NCI-H446 (cell line): ENCODE measurements at places on chromosomes 4 and X.

DNA sequence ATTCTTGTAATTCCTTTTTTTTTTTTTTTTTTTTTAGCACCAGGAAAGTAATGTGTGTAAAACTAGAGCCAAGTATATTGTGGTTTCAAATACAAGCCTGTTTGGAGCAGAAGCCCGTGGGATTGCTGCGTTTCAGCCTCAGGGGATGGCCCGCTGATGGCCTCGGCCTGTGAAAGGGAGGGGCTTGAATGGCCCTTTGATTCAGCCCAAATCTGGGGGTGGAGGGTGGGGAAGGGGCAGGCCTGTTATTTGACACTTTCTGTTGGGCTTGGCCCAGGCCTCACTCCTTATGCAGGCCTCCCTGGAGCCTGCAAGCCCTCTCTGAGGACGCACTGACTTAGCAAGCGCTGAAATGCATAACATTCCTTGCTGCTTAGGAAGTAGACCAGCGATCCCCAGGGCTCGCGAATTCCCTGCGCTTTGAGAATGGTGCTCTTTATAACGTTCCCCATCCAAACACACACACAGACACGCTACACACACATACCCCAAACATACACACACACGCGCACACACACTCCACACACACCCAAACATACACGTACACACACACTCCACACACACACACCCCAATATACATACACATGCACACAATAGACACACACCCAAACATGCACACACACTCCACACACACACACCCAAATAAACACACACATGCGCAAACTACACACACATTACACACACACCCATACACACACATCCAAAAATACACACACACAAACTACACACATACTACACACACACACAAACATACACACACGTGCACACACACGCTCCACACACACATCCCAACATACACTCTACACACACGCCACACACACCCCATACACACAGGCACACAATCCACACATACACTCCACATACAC, 29.6 kb downstream of the TLR10 start:
- no peak for DNase-seq

DNA sequence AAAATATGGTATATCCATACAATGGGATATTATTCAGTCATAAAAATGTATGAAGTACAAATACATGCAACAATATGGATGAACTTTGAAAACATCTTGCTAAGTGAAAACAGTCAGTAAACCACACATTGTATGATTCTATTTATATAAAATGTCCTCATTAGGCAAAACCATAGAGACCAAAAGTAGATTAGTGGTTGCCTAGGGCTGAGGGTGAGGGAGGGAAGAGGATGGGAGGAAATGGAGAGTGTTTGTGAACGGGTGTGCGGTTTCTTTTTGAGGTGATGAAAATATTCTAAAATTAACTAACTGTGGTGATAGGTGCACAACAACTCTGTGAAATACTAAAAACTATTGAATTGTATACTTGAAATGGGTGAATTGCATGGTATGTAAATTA, 29.6 kb downstream of the TEX11 start:
- no peak for DNase-seq

GRCh38 chrX:122817321-122817955, 366.6 kb upstream of the GRIA3 start:
- no peak for DNase-seq

GRCh38 chrX:35090801-35091200, 148.2 kb downstream of the FAM47B start:
- no peak for DNase-seq

DNA sequence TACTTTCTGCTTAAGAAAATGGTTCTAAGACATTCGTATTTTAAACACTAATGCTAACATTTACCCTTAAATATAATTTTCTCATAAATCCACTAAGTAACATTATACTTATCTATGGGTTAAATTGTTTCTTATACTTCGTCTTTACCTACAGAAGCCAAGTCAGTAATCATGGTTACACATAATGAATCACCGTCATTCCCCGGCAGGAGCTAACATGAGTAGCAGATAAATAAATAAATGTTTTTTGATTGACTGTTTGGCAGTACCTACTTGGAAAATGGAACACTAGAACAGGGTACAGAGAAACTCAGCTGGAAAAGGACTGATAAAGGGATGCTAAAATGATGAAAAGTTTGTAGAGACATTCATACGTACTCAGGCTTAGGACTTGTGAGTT, 430.4 kb downstream of the ACTRT1 start:
- DNase-seq = no peak

DNA sequence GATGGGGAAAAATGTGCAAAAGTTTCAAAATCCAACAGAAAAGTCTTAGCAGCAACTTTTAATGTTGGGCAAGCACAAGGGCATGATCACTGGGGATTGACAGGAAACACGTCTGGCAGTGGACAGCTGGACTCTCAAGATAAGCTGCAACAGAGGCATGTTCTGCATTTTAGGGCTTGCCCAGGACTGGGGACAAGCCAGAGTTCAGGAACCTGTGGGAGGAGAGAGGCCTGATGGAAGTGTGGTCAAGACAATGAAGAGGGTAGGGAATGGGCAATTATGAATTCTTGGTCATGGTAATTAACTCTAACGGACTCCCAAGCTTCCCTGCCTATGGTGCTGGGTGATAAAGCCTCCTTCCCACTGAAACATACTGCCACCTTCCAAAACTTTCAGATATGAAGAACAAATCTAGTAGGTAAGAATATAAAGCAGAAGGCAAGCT, 48.4 kb downstream of the ANXA3 start:
- no peak for DNase-seq

GRCh38 chrX:139204898-139205667, 325.5 kb upstream of the F9 start:
- DNase-seq = no peak

DNA sequence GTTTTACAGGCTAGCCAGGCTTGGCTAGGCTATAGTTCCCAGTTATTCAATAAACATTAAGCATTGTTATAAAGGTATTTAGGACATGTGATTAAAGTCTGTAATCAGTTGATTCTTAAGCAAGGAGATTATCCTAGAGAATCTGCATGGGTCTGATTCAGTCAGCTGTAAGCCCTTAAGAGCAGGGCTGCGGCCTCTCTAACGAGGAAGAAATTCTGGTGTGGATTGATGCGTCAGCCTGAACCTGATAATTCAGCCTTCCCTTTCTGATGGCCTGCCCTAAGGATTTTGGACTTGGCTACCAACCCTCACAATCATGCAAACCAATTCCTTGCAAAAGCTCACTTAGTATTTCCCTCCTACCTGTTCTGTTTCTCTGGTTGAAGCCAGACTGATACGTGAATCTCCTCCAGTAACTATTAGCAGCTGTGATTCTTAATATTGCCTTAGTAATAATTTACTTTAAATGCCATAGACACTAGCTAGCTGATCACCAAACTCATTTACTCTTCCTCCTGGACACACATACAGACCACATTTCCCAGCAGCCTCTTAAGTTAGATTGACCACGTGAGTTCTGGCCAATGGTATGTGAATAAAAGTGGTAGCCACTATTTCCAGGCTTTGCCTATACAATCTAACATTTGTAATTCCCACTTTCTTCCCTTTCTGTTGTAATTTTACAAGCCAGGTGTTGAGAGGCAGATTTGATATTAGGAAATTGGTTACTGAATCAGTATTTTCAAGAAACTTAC, 678.0 kb upstream of the INTU start:
- no peak for DNase-seq

GRCh38 chr4:138693526-138693925, 322.1 kb upstream of the NOCT start:
- DNase-seq = no peak

DNA sequence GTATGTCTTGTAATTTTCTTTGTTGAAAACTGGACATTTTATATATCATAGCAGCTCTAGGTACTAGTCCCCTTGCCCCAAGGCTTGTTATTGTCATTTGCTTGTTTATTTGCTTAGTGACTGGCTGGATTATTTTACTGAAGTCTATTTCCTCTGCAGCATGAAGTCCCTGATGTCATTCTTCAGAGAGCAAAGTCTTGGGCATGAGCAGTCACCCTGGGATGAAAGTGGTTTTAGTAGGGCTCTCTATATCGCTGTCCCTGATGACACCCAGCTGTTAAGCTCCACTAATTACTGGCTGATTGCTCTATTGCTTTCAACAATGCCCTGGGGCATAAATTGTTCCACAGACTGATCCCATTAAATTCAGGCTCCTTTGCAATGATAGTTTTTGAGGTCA, 113.5 kb upstream of the USP9X start:
- DNase-seq = no peak

DNA sequence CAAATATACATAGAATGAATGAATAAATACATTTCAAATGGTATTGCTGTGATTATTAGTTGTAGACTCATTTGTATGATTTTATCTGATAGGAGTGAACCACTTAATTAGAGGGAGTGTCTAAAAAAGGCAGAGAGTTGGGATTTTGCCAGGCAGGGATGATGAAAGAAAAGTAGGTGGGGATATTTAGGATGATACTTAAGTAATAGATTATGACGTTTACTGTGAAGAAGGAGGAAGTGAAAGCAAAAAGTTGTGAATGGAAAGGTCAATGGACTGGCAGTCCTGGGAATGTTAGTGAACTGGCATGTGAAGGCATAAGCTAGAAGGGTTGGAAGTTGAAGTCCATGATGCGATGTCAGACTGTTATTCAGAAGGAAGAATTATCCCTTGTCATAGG, 917.1 kb downstream of the RAPGEF2 start:
- DNase-seq = no peak

- DNase-seq = no peak
Measured at GRCh38 chr4:149223659-149224058, 592.0 kb downstream of the IQCM start.

DNA sequence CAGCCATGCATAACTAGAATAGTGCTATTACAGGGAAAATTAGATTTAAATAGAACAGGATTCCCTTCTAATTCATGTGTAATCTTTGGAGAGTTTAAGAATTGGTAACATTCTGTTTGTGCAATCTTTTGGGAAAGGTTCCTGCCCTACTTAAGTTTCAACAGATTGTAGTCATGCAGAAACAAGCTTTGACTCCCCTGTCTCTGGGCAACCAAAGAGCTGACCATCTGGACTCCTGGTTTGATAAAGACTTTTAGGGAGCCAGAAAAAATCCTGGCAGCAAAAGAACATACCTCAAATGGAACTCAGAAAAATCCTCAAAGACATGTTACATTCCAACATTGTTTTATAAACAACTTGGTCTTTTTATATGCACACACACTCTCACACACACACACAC, 191.1 kb upstream of the NEIL3 start:
- no peak for DNase-seq

DNA sequence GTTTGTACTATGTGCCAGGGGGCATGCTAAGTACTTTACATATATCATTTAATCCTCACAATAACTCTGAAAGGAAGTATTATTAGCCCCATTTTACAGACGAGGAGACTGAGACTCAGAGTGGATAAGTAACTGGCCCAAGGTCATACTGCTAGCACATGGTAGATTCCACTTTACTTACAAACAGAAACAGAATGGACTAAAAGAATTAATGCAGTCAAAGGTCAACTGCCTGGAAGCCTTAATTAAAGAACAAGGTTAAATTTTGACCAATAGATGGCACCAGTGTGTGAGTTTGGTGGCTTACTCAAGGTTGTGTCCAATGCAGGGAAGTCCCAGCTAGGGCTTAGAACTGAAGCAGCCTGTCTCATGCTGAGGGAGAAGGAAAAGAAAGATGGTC, 4.7 kb downstream of the RIPPLY1 start:
- peak; percentile 61 for DNase-seq

DNA sequence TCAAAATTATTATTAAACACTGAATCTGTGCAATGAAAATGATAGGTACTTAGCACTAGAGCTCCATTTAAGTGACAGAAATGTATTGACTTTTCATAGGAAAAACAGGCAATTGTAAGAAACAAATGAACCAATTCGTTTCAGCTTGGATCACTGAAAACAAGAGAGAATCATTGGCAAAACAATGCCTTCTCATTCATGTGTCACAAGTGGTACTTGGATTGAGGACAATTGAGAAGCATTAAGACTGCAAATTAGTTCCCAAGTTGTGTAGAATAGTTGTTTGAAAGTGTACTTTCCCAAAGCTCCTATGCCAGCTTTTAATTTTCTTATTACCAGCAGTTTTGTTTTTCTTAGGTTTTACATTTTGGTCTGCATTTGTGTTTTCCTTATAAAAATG, 20.6 kb downstream of the CNKSR2 start:
- DNase-seq = no peak

- peak; percentile 19 for DNase-seq
Measured at GRCh38 chr4:104989371-104989770, 157.3 kb upstream of the TET2 start.

DNA sequence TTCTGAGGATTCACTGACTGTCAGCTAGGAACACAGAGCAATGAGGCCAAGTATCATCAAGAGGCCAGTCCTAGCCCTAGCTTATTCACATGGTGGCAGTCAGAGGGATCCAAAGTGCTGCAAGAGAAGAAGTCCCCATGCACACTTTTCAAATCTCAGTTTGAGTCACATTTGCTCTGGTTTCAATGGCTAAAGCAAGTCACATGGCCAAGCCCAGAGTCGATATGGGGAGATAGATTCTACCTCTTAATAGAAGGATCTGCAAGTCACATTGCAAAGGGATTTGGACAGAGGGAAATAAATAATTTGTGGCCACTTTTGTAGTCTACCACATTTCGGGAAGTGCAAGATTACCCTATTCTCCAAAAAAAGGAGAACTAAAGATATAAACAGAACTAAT, 3.7 kb upstream of the LCORL start:
- DNase-seq = no peak

DNA sequence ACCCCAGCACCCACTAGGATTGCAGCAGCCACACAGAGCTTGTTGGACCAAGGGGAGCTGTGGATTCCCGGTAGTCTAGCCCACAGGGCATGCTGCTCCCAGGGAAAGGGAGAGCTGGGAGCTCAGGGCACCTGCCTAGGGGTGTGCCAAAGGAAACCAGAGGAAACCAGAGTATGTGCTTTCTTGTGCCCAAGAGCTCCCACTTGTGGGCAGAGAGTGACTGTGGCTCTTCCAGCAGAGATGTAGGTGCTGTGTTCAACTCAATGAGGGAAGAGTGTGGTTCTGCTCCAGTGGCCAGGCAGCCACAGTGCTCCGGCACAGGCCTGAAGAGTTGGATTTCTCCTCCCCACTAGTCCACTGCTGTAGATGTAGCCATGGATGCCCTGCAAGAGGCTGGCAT, 1050.0 kb upstream of the INTU start:
- no peak for DNase-seq

DNA sequence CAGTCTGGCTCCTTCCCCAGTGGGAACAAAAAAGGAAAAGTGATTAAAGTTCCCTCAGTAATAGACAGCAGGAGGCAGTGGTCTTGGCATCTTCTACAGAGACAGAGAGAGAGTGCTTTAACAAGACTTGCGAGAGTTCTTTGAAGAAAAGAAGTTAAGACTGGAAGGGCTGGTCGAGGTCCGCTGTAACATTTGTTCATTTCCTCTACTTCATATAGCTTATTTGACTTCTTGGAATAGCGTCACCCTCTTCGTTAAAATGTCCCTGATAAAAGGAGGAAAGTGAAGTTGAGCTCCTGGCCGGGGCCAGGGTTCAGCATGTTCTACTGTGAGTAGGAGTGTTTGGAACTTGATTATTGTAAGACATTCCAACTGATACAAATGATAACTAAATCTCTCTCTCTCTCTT, 179.8 kb downstream of the SLIT2 start:
- no peak for DNase-seq
